MG63 (cell line): ENCODE measurements at places on chromosomes 12 and 14. TPM values are rescaled to one million over a fixed set of nuclear protein-coding genes. Genes with fewer than 3 reads are reported as not detected.

DNA sequence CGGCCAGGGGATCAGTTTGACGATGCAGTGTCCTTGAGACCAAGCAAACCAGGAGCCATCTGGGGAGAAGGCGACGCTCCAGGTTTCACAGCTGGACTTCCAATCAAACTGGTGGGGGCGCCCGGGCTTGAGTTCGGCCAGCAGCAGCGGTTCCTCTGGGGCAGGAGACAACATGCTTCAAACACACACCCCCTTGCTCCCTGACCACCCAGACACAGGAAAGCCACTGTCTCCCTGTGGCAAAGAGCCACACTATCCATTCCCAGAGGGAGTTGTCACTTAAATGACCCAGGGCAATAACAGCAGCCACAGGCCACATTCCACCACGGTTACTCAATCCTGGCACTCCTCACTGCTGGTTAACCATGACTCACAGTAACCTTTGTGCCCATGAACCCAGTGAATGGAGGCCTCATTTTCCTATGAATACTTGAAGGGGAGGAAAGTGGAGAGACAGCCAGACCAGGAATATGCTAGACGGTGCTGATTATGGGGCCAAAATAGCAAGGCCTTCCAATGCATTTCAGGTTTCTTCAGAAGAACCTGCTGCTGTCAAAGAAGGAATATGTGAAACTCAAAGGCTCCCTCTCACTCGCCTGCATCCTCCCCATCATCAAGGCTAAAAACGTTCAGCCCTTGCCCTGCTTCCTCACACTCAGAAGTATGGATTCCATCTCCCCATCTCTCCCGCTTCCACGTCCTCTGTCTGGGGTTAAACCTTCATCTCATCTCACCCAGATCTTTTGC is 8.5 kb downstream of the WSB2 start:
- peak; percentile 93 for DNase-seq

DNA sequence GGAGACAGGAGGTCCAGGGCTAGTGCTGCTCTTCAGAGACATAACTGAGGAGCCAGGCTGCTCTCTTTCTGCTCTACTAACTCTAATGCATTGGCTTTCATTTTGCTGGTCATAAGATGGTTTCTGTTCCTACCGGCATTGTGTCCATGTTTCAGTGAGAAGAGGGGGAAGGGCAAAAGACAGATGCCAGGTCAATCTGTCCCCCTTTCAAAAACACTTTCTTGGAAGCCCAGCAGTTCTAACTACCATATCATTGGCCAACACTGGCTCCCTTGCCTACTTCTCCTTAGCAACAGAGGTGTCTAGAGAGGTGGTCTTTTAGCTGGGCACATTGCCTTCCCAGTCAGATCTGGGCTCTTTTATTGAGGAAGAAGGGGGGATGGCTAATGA is 63.9 kb downstream of the TGFB3 start:
- DNase-seq = no peak

GRCh38 chr14:24761141-24761540 is 127.2 kb upstream of the GZMB start:
- DNase-seq = no peak

- no peak for DNase-seq
Observed at GRCh38 chr12:132150780-132151144, 6.5 kb downstream of the NOC4L start.

The PA2G4 gene
- total RNA-seq = 329 and 467 TPM in 2 replicates
